ENCODE measurements at places on chromosomes 16 and 17.

GRCh38 chr16:64364894-64365293 is 757.0 kb downstream of the CDH11 start:
- DNase-seq: no peak

DNA sequence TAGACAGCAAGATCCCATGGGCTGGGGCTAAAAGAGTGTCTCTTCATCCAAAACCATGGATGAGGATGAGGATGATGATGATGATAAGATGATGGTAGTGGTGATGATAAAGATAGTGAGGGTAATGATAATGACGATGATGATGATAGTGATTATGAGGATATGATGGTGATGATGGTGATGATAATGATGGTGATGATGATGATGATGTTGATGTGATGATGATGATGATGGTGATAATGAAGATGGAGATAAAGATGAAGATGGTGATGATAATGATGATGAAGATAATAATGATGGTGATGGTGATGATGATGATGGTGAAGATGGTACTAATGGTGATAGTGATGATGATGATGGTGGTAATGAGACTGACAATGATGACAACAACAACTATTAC is 299.5 kb downstream of the NPIPA8 start:
- DNase-seq: no peak

- DNase-seq: no peak
Measured at GRCh38 chr16:70495425-70496182, 27.8 kb downstream of the COG4 start.

DNA sequence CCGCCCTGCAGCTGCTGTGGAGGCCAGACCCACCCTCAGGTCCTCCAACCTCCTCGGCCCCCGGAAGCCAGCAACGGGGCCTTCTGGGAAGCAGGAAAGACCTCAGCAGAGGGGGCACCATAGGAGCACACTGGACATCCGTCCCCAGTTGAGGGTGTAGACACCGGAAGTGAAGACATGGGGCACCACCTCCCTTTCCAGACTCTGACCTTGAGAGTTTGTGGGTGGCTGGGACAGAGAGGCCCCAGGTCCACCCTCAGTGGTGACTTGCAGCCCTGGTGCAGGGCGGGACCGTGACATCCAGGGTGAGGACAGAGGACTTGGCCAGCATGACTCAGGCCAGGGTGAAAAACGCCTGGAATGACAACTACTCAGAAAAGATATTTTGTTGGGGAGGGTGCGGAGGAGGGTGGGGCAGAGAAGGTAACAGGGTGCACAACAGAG is 19.9 kb downstream of the CEP295NL start:
- no peak for DNase-seq

DNA sequence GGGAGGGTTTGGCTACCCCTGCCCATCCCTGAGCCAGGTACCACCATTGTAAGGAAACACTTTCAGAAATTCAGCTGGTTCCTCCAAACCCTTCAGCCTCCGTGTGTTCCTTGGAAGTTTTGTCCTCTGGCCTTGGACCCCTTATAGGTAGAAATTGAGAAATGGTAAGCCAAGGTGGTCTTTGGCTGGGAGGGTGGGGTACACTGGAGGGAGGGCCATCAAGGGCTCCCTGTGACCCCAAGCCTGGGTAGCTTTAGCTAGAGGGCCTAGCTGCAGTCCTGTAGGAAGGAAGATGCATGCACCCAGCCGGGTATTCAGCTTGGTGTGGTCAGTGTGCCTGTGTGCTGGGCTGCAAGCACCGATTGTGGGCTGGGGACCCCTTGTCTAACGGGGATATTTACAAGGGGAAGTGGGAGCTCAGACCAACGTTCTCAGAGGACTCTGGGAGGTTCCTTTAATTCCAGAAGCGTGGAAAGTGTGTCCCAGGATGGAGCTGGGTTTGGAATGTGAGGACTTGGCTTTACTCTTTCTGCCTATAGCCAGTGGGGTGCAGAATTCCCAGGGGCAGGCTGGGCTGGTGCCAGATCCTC is 6.8 kb downstream of the NAT9 start:
- no peak for DNase-seq

DNA sequence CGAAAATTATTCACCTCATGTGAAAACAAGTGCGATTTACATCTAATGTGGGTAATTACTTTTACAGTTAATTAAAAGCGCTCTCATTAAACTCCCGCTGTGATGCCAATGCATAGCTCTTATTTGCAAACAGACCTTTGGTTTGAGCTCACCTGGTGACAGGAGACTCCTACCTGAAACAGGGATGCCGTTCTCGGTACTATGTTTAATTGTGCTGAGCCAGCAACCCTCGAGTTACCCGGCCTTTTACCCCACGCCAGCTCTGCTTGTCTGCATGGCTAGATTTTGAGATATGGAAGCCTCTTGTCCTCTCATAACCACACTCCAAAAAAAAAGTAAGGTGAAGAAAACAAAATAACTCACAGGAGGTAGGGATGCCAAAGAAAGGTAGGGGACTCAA is 690.4 kb upstream of the RBFOX1 start:
- DNase-seq: no peak

- no peak for DNase-seq
Measured at GRCh38 chr16:71943887-71944286, 48.6 kb downstream of the IST1 start.

DNA sequence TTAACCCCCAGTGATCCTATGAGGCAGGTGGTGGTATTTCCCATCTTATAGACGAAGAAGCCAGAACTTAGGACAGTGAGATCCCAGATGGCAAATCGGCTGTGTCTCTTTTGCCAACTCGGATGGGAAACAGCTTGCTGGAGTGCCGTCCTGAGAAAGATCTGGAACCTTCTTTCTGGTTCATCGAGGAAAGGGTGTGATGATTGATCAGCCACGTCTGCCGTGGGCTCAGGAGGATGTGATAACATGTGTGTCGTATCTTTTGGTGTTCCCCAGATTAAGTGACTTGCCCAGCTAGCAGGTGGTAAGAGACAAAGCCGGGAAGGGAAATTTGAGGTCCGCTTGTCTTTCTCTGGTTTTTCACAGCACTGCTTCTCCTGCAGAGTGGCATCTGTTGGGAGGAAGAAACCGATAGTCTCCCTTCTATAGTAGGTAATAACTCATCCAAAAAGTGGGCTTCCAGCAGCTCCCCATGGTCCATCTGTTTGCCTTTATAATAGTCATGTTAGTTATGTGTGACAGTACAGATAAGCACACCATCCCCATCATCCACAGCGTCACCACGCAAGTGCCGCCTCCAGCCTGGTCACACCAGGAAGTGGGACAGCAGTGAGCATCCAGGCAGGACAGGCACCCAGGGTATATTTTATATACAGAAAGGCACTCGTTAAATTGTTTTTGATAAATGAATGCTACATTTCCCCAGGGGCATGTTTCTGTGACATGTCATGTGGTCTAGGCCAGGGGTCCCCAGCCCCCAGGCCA is 175.5 kb downstream of the KATNIP start:
- DNase-seq: no peak

- no peak for DNase-seq
Measured at GRCh38 chr17:6602141-6602540, 38.4 kb downstream of the KIAA0753 start.

DNA sequence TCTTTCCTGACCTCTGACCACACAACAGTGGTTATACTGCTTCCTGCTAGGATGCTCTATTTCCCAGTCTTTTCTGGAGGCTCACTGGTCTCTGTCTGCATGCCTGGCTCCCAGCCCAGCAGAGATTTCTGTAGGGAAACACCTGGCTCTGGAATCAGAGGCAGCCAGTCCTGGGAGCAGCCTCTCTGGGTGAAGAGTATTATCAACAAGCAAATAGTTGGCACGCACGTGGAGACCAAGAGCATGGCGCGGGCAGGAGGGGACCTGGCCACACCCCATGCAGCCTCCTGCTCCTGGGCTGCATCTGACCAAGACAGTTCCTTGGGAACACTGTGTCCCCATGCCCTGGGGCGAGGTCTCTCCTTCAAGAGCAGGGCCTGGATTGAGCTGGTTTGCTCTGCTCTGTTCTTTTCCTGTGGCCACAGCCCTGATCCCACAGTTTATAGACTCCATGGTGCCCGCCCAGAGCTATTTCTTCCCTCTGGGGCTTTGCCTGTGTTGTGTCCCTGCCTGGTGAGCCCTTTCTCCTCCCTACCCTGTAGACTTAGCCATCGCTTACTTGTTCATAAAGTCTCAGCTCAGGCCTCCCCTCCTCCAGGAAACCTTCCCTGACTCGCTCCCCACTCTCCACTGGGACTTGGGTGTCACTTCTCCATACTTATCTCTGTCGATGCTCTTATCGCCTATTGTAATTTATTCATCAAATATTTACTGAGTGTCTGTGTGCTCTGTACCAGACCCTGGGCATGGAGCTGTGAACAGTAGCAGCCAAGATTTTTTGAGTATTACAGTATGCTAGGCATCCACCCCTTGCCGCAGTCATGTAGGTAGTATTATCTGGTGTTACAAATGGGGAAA is 60.6 kb downstream of the SCNN1B start:
- DNase-seq: no peak

DNA sequence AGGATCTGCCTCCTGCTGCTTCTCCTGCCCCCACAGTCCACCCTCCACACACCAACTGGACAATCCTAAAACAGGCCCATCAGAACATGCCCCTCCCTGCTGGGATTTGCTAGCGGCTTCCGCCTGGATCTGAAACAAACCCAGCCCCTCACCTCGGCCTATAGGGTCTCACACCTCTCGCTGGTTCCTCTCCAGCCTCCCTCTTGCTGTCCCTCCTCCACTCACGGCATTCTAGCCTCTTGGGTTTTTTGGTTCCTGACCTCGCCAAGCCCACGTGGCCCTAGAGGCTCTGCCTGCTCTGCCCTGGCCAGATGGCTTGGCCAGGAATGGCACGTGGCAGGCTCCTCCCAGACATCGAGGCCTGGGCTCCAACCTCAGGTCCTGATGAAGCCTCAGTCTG is 15.7 kb upstream of the MTSS2 start:
- no peak for DNase-seq

- DNase-seq: no peak
Measured at GRCh38 chr16:83856792-83857191, 42.1 kb upstream of the MLYCD start.

- DNase-seq: no peak
Measured at GRCh38 chr16:85557971-85558657, 55.0 kb upstream of the GSE1 start.

DNA sequence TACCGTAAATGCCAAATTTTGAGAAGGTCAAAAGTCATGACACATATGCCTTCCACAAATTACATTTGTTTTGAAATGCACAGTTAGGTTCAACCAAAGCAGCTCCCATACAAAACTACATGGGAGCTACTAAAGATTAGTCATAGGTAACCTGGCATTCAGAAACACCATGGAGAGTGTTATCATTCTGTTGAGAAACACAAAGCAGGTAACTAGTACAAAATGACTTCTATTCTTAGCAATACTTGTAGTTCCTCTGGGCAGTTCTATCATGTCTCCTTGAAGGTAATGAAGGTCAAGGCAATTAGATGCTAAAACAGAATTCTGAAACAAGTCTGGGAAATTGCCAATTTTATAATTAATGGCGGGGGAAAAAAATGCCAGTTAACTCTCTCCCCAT is 39.4 kb downstream of the KCNJ16 start:
- DNase-seq: no peak

GRCh38 chr17:44049294-44050060 is 17.0 kb downstream of the LSM12 start:
- no peak for DNase-seq

GRCh38 chr17:50627782-50628601 is 6.7 kb upstream of the ABCC3 start:
- no peak for DNase-seq

DNA sequence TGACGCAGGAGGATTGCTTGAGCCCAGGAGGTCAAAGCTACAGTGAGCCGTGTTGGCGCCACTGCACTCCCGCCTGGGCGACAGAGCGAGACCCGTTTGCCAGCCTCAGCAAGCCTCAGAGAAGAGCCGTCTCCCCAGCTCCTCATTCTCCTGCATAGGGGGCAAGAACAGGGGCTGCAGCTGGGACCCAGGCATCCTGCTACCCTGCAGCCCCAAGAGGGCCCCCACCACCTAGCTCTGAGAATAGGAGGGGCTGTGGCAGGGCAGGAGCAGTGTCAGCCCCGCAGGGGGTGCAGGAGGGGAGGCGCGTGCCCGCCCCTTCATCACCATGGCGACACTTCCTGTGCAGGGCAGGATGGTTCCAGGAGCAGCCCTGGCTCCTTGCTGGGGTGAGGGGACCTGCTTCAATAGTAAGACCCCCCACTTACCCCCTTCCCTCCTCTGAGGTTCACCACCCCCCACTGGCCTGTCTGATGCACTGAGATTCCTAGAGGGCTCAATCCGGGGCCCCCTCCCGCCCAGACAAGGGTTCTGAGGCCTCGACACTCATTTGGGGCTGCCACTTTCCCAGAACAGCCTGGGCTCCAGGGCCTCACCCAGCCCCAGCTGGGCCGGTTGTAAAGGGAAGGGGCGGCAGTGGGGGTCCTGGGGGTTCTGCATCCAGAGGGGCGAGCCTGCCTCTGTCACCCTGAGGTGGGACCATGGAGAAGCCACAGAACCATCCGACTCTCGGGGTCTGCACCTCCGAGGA is 20.2 kb downstream of the VASN start:
- DNase-seq: no peak

- no peak for DNase-seq
Measured at GRCh38 chr16:77869997-77870813, 81.8 kb downstream of the VAT1L start.
